Brain microvascular endothelial cell (primary cell): ENCODE measurements at places on chromosomes 1 and 21.

GRCh38 chr1:156885314-156885713, 8.2 kb upstream of the PEAR1 start:
- no peak for DNase-seq

DNA sequence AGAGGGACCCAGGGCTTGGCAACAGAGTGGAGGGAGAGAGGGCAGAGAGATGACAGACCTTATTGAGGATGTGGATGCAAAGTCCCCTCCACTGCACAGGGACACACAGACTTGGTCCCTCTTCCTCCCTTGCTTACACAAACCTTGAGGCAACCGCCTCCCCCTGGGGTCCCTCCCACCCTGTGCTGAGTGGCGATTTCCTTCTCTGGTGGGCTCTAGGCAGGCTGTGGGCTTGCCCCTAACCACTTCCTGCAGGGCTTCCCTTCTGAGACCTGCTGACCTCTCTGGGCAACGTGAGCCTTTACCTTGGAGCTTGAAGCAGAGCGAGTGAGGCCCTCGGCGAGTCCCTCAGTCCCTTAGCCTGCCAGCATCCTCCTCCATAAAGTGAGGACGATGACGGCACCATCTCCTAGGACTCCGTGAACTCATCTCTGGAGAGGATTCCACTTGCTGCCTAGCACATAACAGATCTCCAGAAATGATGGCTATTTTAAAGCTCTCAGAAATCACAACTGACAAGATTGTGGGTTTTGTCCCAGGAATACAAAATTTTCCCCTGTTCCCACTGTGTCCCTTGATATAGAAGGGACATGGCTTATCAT, 25.0 kb downstream of the KIAA1614 start:
- no peak for DNase-seq

GRCh38 chr1:19776933-19777332, 22.8 kb downstream of the TMCO4 start:
- no peak for DNase-seq

DNA sequence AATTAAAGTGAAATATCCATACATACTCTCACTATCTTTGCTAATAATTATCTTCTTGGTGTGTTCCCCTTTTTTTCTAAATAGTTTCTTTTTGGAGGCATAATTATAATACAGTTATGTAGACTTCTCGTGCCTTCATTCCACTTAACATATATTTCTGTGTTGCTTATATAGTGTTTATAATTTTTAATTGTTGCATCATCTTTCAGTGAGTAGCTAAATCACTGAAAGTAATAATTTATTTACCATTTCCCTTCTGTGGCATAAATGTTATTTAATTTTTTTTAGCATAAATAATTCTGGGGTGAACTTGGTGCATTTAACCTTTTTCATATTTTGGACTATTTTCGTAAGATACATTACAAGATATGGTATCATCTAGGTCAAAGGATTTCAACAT, 38.3 kb downstream of the SMAP2 start:
- no peak for DNase-seq

- no peak for DNase-seq
Observed at GRCh38 chr1:162193221-162193620, 123.7 kb downstream of the NOS1AP start.

- peak; percentile 88 for DNase-seq
Observed at GRCh38 chr1:15152318-15153183, 996 bp upstream of the TMEM51 start.
